ENCODE measurements at places on chromosomes 6 and 20.

DNA sequence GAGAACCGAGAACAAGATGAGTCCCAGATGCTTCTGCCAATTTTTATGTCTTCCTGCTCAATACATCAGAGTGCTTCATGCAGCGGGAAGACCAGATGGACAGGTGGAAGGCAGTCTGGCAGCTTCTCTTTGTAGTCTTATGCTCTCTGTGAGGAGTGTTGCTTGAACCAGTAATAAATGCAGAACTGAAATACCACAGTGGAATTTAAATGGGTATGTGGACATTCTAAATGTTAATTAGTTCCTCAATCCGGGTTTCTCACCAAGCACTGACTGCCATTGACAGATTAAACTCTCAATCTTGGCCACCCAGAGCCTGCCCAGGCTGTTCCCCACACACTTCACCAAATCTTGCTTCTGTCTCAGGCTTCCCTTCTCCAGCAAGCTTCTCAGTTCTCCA, 695.5 kb upstream of the CHD6 start:
- DNase-seq = no peak

- DNase-seq = no peak
Observed at GRCh38 chr6:118752803-118753202, 101.4 kb upstream of the CEP85L start.

DNA sequence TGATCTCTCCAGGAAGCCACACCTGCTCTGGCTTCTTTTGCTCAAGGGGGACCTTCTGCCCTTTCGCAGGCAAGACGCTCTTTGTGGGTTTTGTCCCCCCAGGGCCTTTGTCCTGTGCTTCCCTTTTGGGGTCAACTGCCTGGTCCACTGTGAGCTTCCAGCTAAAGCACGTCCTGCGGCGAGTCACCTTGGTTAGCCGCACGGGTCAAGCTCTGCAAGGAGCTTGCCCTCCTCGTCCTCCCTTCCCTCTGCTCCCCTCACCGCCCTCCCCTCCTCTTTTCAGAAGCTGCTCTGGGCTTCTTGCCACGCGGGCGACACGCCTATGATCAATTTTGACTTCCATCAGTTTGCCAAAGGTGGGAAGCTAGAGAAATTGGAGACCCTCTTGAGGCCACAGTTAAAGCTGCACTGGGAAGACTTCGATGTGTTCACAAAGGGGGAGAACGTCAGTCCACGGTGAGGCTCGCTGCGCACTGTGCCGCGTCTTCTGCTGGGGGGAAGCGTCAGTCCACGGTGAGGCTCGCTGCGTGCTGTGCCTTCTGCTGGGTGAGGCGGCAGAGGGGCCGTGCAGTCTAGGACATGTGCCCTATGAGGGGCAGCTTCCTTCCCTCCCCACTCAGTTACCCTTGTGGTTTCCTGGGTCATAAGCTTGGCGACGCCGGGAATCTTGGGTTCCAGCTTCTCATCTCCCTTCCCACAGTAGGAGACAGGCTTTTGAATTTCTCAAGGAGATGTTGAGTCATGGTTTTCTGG, 80.2 kb downstream of the SYNJ2 start:
- no peak for DNase-seq

DNA sequence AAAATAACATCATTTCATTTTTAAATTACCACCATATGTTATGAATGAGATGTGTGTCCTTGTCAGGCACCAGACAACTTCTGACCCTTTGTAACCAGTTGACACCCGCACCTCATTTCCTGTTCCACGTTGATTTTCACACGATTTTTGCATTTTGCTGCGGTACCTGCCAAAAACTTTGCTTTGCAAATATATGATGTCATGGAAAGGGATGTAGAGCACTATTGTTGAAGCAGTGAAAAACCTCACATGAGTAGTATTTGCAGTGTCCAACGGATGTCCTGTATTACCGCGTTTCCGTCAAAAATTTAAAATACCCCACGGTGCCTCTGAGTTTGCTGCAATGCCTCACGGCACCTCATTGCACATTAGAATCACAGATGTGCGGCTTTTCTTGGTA, 115.6 kb downstream of the MTHFD1L start:
- no peak for DNase-seq

DNA sequence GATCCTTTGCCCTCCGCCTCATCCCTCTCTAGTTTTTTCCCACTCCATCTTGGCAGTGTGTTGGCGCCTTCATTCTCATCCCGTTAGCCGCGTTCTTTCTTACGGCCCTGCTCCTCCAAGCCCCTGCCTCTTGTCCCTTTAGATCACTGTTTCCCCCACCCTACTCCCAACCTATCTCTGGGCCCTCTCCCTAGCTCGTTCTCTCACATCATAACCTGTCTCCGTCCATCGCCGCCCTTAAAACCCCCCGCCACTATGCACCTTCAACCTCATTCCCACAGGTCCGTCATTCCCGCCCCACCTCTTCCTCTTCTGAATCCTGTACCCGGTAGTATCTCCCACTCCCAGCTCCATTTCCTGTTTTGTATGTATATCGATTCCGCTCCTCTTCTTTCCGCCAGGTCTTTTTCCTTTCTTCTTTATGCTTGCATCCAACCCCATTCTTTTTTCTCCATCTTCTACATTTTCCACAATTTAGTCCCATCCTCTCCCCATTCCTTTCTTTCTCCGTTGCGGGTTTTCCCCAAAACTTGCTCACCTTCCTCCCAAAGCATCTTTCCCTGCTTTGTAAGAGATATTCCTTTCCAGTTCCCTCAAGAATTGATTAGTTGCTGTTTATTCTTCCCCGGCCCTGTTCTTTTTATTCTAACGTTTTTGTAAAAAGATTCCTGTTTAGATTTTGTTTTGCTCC, 671 bp downstream of the EFHC1 start:
- peak; percentile 69 for DNase-seq

DNA sequence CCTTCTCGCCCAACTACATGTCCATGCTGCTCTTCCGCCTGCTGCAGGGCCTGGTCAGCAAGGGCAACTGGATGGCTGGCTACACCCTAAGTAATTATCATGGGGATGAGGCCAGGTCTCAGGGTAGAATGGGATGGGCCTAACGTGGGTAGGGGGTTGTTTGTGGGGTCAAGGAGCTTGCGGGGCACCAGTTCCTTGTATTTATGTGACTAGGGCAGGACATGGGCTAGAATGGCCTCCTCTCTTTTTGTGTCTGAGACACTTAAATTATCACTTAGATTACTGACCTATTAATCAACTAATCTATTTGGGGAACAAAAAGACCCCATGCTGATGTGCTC, 10.7 kb downstream of the SLC22A1 start:
- DNase-seq = no peak

- no peak for DNase-seq
Observed at GRCh38 chr6:147248859-147249258, 44.6 kb downstream of the STXBP5 start.

DNA sequence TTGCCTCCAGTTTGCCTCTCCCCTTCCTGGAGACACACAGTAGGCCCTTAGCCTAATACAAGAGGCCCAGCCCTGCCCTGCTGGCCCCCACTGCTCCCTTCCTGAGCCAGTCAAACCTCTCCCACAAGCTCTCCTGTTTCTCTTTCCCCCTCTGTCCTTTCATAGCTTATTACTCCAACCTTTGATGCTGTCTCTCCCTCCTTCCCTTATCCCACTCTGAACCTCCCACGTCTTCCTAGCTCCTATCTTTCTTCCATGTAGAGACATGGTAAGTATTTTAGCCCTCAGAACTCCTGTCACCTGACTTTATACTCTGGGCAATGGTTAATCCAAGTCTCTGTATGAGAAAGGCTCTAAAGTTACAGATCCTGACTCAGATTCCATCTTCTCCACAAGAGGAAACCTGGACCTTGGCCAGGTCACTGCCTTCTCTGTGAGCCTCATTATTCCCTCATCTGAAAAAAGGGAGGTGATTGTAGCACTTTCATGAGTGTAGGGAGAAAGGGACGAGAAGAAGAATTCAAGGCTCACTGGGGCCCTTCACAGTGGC, 6.7 kb downstream of the TGIF2 start:
- no peak for DNase-seq

- DNase-seq = no peak
Observed at GRCh38 chr20:10260316-10260715, 41.7 kb downstream of the SNAP25 start.

DNA sequence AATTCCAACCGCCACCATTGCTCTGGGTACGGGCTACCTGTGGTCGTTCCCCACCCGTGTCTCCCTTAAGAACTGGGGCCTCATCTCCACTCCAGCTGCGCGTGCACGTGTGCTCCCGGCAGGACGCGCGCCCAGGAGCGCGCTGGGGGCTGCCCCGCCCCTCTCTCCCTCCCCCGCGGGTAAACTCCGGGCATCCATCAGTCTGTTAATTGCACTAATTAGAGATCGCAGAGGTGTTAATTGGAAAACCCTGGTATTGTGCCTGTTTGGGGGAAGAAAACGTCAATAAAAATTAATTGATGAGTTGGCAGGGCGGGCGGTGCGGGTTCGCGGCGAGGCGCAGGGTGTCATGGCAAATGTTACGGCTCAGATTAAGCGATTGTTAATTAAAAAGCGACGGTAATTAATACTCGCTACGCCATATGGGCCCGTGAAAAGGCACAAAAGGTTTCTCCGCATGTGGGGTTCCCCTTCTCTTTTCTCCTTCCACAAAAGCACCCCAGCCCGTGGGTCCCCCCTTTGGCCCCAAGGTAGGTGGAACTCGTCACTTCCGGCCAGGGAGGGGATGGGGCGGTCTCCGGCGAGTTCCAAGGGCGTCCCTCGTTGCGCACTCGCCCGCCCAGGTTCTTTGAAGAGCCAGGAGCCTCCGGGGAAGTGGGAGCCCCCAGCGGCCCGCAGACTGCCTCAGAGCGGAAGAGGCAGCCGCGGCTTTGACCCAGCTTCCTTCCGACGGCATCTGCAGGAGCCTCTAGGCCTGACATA, 14.4 kb downstream of the FOXP4 start:
- no peak for DNase-seq

DNA sequence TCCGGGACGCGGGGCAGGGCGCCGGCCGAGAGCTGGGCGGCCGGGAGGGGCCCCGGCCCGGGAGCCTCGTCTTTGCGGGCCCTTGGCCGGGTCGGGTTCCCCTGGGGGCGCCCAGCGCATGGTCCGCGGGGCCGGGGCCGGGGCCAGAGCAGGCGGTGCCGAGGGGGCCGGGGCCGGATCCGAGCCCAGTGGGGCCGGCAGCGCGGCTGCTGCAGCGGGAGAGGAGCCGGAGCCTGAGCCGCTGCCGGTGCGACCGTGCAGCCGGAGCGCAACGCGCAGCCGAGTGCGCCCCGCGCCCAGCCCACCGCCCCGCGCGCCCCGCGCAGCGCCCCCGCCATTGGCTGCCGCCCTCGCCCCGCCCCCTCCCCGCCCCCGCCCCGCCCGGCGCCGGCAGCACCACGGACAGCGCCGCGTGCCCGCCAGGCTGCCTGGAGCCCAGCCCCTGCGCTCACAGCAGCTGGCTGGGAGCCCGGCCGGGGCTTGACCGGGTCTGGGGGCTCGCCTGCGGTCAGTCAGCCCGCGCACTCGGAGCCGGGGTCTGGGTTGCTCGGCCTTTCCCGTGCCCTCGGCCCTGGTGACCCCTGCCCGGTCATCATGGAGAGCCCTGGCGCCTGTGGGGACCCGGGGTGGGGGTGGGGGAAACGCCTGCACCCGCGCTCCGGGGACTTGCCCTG, at the start of gene HRH3:
Gene HRH3 (minus strand): TSS at position 287 of the 674 bp plus-strand sequence. CDS start 308 bp downstream, outside the sequence.
- no peak for DNase-seq

GRCh38 chr20:6606651-6607050, 160.8 kb upstream of the BMP2 start:
- no peak for DNase-seq
